ENCODE measurements at places on chromosomes 5 and 9. TPM values are rescaled to one million over a fixed set of nuclear protein-coding genes. Genes with fewer than 3 reads are reported as not detected.

The PSAT1 gene
- 182 TPM for total RNA-seq

The CCNO gene
- 4.9 TPM for total RNA-seq

The PPIP5K2 gene
- total RNA-seq, result 68.0 TPM

The GFRA3 gene
- total RNA-seq, result not detected

The IL4 gene
- total RNA-seq, result not detected

The CDX1 gene
- not detected for total RNA-seq

The CARTPT gene
- not detected for total RNA-seq

The OTP gene
- total RNA-seq, result not detected

The DDX4 gene
- total RNA-seq, result not detected

The SOX30 gene
- total RNA-seq, result not detected

DNA sequence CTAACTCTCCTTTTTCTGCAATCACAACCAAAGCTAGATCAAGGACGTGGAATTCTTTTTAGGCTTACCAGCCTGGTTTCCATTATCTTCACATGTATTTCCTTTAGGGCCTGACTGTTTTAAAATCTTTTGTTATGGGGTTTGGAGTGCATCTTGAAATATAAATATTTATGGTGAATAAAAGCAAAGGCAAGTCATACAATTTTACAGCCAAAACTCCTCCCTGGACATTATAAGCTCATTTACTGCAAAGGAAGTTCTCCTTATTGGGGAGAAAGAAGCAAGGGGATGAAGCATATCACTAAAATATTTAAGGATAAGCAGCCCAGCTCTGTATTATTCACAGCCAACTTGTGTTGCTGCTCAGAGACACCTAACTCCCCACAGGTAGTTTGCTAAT lies 132.2 kb upstream of the TARS1 start:
- DNase-seq, result no peak

DNA sequence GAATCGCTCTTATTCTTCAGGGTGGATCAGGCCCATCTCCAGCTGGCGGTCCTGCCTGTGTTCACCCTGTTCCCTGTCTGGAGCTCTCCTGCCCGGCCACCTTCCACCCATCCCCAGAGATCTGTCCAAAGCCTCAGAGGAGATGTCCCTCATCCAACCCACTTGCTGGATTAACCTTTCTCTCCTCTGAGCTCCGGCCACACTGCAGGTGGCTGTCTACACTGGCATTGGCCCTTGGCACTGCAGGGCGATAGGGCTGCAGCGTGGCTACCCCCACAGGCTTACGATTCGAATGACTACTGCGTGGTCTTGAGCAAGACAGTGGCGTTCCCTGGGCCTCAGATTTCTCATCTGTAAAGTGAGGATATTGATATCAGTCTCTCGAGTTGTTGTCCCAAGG lies 63.8 kb upstream of the BARHL1 start:
- no peak for DNase-seq

- DNase-seq, result no peak
These were observed 52.4 kb upstream of the TRAF1 start for GRCh38 chr9:120978987-120979386.

GRCh38 chr9:21817176-21817575 lies 14.7 kb downstream of the MTAP start:
- no peak for DNase-seq

DNA sequence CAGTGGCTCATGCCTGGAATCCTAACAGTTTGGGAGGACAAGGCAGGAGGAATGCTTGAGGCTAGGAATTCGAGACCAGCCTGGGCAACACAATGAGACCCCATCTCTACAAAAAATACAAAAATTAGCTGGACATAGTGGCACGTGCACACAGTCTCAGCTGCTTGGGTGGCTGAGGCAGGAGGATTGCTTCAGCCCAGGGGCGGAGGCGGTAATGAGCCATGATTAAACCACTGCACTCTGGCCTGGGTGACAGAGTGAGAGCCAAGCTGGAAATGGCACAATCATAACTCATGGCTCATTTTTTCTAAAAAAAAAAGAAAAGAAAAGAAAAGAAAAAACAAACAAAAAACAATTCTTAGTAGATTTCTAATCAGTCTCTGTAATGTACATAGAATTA lies 446.2 kb downstream of the ELAVL2 start:
- no peak for DNase-seq

GRCh38 chr5:81171769-81172168 lies 61.4 kb upstream of the CKMT2 start:
- DNase-seq, result peak; percentile 43
